ENCODE measurements at places on chromosomes 11 and 22.

GRCh38 chr11:70272009-70272408, 1.5 kb downstream of the PPFIA1 start:
- no peak for DNase-seq

DNA sequence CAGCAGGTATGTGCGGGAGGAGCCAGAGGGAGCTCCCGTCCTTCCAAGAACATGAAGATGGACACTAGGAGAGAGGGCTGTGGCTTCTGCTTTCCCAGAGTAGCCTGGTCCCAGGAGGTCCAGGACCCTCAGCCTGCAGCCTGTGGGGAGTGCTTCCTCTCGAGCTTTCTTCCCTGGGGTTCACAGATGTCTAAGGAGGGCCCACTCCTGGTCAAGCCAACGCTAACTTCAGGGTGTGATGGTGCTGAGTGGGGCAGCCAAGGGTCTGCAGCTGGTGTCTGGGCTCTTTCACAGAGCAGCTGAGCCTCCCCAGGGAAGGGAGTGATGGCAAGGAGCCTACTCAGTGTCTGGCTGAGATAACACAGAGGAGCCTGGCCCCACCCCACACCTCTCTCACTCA, 3.3 kb downstream of the POU2F3 start:
- no peak for DNase-seq

- peak; percentile 86 for DNase-seq
Observed at GRCh38 chr22:35977136-35977535, 51.5 kb downstream of the RBFOX2 start.

DNA sequence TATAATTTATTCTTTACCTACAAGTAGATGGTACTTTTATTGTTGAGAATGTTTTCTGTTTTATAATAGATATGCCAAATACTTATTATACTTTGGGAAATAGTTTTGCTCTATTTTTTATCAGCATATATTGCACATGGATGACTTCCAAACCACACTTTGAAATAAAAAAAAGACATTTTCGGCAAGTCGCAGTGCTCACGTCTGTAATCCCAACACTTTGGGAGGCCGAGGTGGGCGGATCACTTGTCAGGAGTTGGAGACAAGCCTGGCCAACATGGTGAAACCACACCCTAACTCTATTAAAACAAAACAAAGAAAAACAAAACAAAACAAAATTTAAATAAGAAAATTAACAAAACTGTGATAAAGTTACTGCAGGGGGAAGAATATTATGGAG, 983.9 kb upstream of the CNTN5 start:
- DNase-seq: no peak

GRCh38 chr11:27468209-27468994, 4.2 kb downstream of the LGR4 start:
- DNase-seq: peak; percentile 66

- no peak for DNase-seq
Observed at GRCh38 chr22:37427711-37428635, 694 bp upstream of the ELFN2 start.

- DNase-seq: no peak
Observed at GRCh38 chr11:125201525-125202141, 37.1 kb downstream of the PKNOX2 start.

DNA sequence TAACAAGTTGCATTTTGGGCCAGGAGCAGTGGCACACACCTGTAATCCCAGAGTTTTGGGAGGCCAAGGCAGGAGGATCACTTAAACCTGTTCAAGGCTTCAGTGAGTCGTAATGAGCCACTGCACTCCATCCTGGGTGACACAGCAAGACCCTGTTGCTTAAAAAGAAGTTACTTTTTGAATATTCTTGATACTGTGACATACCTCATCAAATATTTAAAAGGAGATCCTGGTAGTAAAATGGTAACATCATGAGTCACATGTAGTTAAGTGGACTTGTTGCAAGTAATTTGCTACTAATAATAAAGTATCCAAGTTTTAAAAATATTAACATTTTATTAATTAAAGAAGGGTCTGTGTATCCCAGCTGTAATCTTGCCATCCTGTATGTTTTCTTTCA, 18.3 kb downstream of the HMGXB4 start:
- peak; percentile 26 for DNase-seq

GRCh38 chr11:31887180-31887579, 76.1 kb upstream of the PAX6 start:
- no peak for DNase-seq

DNA sequence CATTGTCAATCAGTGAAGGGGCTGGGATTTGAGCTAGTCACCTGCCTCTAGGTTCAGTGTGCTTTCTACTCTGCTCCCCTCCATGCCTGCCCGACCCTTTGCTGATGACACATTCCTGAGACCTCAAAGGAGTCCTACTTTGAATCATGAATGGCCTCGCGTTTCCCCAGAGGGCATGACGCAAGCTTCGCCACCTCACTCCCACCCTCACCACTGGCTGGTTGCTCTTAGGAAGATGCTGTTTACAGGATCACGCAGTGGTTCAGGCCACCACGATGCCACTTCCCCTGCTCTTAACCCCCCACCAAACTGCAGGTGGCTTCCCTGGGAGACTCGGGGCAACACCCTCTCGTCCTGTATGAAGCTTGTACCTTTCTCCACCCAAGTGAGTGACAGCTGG, 62.9 kb upstream of the B3GAT1 start:
- DNase-seq: no peak

DNA sequence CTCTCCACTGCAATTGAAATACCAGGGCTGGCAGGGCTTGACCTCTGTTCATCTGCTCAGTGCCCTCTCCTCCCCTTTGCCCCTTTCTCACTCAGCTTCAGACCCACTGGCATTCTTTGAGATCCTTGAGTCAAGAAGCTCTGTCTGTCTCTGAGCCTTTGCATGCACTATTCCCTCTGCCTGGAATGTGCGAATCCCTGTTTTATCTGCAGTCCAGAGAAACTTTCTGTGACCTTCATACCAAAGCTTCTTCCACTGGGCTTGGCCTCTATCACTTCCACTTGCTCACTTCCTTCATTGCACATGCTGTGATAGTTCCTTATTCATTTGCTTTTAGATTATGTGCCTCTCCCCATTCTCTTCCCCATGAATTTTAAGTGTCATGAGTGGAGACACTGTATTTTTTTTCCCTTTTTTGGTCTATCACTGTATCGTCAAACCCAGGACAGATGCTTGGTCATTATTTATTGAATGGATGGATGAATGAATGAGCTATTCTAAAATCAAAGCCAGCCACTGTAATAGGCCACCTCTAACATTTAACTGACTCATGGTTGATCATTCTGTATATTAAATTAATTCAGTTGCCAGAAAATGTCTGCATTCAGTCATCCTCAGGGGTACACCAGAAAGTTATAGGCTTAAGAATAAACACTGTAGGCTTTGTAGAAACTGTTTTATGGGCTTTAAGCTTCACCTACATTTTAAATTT, 88.7 kb upstream of the TIMP3 start:
- DNase-seq: no peak

GRCh38 chr11:2992997-2993325, 832 bp upstream of the NAP1L4 start:
- no peak for DNase-seq

Measured in AG04449 (cell line).